ENCODE measurements at places on chromosomes 5 and 9.

- DNase-seq = no peak
Observed at GRCh38 chr9:82939451-82939850, 123.5 kb downstream of the RASEF start.

- no peak for DNase-seq
Observed at GRCh38 chr5:150601491-150602345, 38.7 kb upstream of the SYNPO start.

GRCh38 chr5:139795074-139796001 is at the start of gene PSD2:
PSD2 (plus strand) TSS chr5:139795808; CDS start chr5:139809441, 13,633 bp downstream.
- no peak for DNase-seq

DNA sequence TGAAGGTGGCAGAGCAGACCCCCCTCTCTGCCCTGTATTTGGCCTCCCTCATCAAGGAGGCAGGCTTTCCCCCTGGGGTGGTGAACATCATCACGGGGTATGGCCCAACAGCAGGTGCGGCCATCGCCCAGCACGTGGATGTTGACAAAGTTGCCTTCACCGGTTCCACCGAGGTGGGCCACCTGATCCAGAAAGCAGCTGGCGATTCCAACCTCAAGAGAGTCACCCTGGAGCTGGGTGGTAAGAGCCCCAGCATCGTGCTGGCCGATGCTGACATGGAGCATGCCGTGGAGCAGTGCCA is 3.8 kb downstream of the ALDH1B1 start:
- DNase-seq = no peak

DNA sequence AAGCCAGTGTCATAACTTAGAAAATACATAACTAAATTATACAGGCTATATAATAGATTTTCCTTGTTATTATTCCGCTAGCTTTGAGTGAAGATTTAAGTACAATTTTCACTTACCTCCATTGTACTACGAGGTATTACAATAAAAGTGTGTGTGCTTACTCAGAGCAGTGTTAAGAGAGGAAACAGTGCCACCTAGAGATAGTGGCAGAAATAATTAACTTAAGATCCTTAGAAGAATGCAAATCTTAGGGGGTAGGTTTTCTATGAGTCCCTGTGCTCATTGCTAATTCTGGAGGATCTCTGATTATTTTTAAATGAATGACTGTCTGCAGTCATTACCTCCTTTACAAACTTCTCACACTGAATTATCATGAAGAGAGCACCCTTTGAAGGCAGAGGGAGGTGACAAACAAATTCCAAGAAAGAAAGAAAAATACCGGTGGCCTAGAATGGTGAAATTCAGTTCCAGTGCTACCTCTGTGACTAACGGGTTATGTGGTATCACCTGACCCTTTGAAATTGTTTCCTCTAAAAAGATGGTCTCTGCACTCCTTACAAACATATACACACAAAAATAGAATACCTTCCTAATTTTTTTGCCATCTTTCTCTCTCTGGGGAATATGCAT is 379.8 kb downstream of the TRIM36 start:
- no peak for DNase-seq

- no peak for DNase-seq
Observed at GRCh38 chr9:13948037-13948436, 365.9 kb downstream of the NFIB start.

- DNase-seq = no peak
Observed at GRCh38 chr9:20302197-20302596, 320.1 kb downstream of the MLLT3 start.

DNA sequence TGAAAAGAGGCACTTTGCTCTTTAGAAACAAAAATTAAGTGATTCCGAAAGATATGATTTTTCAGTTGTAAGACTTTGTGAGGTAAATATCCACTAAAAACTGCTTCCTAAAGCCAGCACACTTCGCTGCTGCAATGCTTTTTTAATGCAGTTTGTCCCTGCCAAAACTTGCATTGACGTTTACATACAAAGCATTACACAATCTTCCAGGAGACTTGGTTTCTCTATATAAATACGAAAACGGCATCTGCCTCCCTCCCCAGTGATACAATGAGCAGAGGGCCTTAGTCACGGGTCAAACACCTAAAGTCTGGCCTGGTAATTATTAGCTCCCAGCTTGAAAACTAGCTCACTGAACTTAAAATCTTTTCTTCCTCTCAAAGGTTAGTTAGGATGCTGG is 170.7 kb downstream of the TSSK1B start:
- no peak for DNase-seq

DNA sequence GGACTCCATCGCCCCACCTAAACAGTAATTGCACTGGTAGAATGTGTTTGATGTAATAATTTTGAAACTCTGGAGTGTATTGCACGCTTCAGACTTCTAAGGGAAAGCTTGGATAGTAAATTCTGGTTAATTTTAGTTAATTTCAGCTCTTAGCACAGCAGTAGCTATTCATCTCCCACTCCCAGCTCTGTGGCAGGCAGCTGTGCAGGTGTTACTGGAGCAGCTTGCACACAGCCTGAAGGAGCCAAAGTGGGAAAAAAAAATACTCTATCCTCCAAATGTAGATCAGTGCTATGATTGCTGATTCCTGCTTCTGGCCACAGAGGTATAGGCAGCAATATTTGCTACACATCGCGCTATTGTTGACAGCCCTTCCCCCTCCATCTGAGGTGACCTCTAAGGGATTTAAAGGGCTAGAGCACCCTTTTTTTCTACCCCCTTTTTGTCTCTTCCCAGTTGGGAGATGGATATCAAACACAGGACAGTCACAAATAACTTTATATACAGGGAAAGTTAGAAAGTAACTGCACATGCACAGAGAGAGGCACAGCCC is 97.4 kb downstream of the KCTD16 start:
- DNase-seq = no peak

DNA sequence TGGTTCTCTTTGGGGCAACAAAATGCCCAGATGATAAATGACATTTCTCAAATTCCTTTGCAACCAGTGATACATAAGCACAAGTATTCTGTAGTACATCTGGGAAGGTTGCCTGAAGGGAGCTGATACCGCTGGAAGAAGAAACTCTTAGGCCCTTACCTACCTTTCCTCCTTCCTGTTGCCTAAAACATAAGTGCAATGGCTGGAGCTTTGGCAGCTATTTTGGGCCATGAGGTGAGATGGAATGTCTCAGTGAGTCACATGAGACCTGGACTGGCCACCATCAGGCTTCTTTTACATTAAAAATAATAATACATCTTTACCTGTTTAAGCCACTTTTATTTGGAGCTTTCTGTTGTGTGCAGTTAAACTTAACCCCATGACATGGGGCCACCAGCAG is 11.2 kb upstream of the ADGRD2 start:
- no peak for DNase-seq

GRCh38 chr5:166004006-166004405 is 2287.4 kb upstream of the WWC1 start:
- no peak for DNase-seq

- no peak for DNase-seq
Observed at GRCh38 chr9:132250324-132251262, 88.7 kb downstream of the NTNG2 start.

- DNase-seq = no peak
Observed at GRCh38 chr5:146005264-146005663, 68.9 kb downstream of the SH3RF2 start.

- no peak for DNase-seq
Observed at GRCh38 chr5:77232574-77233358, 22.3 kb downstream of the PDE8B start.

DNA sequence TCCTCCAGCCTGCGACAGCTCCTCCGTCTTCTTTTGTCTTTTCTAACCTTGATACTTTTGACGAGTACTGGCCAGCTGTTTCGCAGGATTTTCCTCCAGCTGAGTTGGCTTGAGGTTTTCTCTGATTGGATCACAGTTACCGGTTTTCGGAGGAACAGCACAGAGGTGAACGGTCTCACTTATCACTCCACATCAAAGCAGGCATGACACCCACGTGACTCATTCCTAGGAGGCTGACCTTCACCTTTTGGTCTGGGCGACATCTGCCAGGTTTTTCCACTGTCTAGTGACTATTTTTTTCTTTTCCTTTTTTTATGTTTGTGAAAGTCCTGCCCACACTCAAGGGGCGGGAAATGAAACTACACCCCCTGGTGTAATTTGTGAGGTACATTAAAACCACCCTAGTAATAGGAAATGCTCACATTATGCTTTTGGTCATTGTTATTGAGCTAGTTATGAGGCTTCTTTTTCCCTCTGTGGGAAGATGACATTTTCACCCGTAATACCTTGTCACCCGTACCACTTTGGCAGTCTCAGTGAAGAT is 319.2 kb downstream of the GADD45G start:
- peak; percentile 55 for DNase-seq

DNA sequence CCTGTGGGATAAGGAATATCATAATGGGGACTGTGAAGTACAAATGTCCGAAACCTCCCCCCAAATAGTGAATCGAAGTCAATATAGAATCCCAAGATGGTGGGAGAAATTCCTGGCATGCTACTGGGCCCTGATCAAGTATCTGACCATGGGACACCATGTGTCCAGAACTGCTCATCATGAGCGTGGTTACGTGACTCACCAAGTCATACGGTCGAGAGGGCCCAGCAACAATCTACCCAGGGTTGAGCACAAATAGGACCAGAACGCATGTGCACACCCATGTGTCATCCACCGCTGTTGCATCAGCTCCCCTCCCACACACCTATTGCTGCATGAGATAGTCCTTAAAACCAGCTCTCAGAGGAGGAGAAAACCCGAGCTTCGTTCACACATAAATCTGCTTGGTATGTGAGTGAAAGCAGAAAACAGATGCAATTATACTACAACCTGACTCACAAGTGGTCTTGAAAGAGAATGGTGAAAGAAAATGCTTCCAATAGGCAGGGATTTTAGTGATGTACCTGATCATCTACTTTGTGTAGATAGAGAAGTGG is 353.2 kb downstream of the CWC27 start:
- DNase-seq = no peak

DNA sequence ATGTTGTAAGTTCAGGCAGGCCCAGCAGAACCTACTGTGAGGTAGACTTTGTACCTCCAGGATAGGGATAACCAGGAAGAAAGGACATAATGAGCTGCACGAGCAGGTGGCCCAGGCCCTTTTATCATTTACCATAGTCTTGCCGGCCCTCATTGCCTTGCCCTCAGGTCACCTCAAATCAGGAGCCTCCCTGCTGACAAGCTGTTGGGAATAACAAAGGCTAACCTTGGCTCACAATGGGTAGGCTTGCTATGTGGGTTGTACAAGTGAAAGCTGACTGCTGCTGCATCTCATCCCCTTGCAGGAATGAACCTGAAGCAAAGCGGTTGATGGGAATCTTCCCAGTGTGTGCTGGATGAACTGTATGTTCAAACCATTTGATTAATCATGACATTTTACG is 159.5 kb upstream of the ACTBL2 start:
- no peak for DNase-seq

DNA sequence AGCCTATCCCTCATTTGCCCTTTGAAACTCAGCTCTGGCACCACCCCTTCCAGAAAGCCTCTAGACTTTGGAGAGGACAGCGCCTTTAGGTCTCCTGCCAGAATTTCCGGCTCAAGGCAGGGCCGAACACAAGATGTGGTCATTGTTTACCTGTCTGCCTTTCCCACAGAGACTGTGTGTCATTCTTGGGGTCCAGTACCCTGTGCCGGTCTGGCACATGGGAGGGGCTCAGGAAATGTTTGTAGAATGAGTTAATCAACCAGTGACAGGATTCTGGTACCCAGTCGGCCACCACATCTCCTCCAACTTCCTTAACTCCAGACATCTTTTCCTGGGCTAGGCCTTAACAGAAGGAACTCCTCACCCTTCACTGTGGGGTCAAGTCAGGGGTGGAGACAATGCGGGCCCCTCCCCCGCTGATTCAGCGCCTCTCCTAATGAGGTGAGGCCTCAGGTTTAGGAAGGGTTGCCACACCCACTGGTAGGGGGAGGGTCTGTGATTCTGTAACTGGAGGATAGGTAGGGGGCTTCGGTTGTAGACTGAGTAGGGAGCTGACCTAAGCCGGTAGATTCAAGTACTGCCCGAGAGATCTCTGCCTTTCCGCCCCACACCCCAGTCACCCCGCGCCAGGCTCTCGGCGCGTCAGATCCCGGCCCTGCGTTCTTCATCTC is 29.3 kb downstream of the PCDH1 start:
- peak; percentile 65 for DNase-seq

DNA sequence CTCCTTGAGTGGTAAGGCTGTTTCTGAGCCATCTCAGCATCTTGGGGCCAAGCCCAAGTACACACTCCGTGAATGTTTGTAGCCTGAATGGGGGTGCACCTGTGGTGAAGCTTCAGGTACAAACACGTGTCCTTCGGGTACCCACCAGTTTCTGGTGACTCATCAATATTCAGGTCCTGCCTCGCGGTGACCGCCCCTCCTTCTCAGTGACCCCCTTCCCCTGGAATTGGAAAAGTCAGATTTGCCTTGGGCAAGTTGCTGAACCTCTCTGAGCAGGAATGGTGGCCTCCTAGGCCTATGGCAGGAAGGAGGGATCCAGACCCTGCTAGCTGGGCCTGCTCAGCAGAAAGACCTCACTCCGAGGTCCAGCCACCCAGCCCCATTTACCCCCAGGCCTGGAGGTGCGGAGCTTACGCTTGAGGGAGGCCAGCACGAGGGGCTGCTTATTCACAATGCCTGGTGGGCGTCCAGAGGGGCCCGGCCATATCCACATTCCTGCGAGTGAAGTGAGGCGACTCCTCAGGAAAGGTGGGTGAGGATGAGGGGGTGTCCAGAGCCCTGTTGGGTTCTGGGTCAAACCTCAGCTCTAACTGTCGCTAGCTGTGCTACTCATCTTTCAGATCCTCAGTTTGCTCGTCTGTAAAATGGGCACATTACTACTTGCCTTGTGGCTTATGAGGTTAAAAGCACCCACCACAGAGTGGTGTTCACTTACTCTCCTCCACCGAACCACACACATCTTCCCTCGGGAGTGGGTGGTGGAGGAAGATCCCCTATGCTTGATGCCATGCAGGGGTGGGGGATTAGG is 7.0 kb downstream of the ADGRD2 start:
- no peak for DNase-seq

DNA sequence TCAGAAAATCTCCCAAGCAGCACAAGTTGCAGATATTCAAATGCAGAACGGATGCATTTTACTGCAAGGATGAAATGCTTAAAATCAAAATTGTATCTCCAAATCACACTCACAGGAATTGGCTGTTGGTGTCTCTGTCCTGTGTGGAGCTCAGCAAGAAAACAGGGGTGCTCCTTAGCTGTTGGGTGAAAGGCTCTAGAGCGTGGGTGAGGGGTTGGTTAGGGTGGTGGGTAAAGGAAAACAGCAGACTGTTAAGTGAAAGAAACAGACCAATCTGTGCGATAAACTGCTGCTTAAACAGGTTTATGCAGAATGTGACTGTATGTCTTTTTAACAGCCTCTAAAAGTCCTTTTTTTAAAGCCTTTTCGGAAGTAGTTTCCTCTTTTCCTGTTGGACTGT is 19.8 kb downstream of the CDH6 start:
- no peak for DNase-seq

All from right atrium auricular region (tissue), 2 donors.